Kasumi-1 (cell line): ENCODE measurements at places on chromosomes 11 and 22.
A peak's percentile ranks its signal among the peaks of the same experiment; 100 is the strongest.

DNA sequence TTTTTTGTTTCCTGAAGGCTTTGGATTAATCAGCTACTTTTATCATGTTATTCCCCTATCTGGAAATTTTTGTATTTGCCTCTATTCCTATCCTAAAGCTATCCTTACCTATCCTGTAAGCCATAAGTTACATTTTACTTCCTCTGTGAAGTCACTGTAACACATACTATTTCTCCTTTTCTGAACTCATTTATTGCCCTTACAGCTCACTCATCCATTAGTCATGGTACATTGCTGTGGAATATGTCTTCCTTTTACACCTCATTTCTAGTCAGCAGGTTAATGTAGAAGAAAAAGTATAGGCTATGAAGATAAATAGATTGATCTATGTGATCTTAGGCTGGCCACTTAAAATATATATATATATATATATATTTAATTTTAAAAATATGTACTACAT lies 28.0 kb downstream of the SWAP70 start:
- DNase-seq, result peak; percentile 63

DNA sequence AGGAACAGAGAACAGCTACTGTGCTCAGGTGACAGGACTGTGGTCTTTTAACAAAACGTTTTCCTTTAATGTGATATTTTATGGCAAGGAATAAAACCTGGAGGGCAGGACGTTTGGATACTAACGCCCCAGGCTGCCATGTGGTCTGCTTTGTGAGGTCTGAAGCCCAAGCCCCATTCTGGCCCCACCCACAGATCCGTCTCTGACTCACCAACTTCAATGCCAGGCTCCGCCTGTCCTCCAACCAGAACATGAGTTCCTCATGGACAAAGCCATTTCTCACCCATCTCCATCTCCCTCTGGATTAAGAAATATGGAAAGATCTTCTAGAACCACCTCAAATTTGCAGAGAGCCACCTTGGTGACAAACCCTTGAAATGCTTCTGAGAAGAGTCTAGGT lies 148.8 kb downstream of the CRYBB2 start:
- DNase-seq, result no peak

DNA sequence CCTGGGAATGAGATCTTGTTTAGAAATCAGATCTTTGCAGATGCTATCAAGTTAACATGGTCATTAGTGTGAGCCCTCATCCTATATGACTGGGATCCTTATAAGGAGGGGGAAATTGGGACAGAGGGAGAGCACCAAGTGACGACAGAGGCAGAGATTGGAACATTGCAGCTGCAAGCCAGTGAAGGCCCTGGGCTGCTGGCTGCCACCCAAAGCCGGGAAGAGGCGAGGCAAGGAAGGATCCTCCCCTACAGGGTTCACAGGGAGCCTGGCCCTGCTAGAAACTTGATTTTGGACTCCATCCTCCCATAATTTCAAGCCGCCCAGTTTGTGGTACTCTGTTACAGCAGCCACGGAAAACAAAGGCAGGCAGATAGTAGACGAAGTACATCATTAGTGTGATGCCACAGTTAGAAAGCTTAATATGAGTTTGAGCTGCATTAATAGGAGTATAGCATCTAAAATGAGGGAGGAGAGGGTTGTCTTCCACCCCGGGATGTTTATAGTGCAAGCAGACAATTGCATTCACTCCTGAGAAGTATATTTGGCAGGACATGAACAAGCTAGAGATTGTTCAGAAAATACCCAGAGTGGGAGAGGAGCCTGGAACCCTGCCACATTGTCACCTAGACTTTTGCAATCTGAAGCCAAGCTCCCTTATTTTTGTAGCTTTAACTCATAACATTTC lies 56.8 kb upstream of the CLMP start:
- DNase-seq, result no peak

GRCh38 chr22:33897448-33897835 lies 22.8 kb downstream of the LARGE1 start:
- DNase-seq, result no peak

GRCh38 chr11:8577791-8578581 lies 16.0 kb downstream of the STK33 start:
- no peak for DNase-seq
